ENCODE measurements at places on chromosomes 11 and 22. TPM values are rescaled to one million over a fixed set of nuclear protein-coding genes. Genes with fewer than 3 reads are reported as not detected.
A peak's percentile ranks its signal among the peaks of the same experiment; 100 is the strongest.

UQCC3 gene
- 2.9 TPM for total RNA-seq

DNA sequence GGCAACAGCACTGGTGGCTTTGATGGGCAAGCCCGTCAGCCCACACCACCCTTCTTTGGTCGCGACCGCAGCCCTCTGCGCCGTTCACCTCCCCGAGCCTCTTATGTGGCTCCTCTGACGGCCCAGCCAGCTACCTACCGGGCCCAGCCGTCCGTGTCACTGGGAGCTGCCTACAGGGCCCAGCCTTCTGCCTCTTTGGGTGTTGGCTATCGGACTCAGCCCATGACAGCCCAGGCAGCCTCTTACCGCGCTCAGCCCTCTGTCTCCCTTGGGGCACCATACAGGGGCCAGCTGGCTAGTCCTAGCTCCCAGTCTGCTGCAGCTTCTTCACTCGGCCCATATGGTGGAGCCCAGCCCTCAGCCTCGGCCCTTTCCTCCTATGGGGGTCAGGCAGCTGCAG, 8.0 kb downstream of the RBM14 start:
- no peak for DNase-seq
- peaks cover 38% of the 10 kb centered on the region for H3K36me3 ChIP-seq
- no peaks in the 10 kb centered on the region for H3K27me3 ChIP-seq
- peaks cover 20% of the 10 kb centered on the region for H3K4me1 ChIP-seq
- H3K4me3 ChIP-seq = no peak overlapping the region

- H3K27ac ChIP-seq = no peak overlapping the region
- no peak overlapping the region for H3K4me3 ChIP-seq
- DNase-seq = no peak
- no peaks in the 10 kb centered on the region for H3K27me3 ChIP-seq
These were observed 452.1 kb downstream of the NTM start for GRCh38 chr11:131822506-131822905.

- no peaks in the 10 kb centered on the region for H3K36me3 ChIP-seq
- H3K4me1 ChIP-seq = peaks cover 8% of the 10 kb centered on the region
- no peaks in the 10 kb centered on the region for H3K27me3 ChIP-seq
- H3K4me3 ChIP-seq = peak overlapping the region; percentile 97
- DNase-seq = no peak
- H3K27ac ChIP-seq = peak overlapping the region; percentile 97
These were observed 496 bp upstream of the TRAF6 start for GRCh38 chr11:36510594-36510942.

DNA sequence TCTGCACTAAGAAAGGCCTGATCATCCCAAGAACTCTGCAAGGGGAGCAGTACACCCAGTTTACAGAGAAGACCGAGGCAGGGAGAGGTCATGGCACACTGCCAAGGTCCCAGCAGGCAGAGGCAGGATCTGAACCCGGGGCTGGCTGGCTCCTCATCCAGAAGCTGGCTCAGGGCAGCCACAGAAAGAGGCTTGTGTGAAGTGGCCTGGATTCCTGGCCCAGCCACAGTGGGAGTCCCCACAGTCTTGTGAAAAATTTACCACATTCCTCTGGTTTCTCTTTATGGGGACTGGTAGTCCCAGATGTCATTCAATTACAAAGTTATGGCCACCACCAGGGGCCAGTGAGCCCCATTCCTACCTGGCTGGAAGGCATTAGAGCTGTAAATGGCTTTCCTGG, 440.5 kb downstream of the MIAT start:
- DNase-seq = no peak
- no peak overlapping the region for H3K27ac ChIP-seq
- H3K36me3 ChIP-seq = no peaks in the 10 kb centered on the region
- H3K27me3 ChIP-seq = peaks cover 13% of the 10 kb centered on the region

GRCh38 chr22:44595841-44596341, 97.9 kb upstream of the RTL6 start:
- DNase-seq = no peak
- H3K4me1 ChIP-seq = no peaks in the 10 kb centered on the region
- no peaks in the 10 kb centered on the region for H3K27me3 ChIP-seq
- H3K4me3 ChIP-seq = no peak overlapping the region

GRCh38 chr11:64745521-64746328, 1.8 kb upstream of the RASGRP2 start:
- no peaks in the 10 kb centered on the region for H3K27me3 ChIP-seq
- no peaks in the 10 kb centered on the region for H3K36me3 ChIP-seq
- H3K4me3 ChIP-seq = peak overlapping the region; percentile 64
- peaks cover 30% of the 10 kb centered on the region for H3K4me1 ChIP-seq

HEPHL1 gene
- total RNA-seq = not detected

DNA sequence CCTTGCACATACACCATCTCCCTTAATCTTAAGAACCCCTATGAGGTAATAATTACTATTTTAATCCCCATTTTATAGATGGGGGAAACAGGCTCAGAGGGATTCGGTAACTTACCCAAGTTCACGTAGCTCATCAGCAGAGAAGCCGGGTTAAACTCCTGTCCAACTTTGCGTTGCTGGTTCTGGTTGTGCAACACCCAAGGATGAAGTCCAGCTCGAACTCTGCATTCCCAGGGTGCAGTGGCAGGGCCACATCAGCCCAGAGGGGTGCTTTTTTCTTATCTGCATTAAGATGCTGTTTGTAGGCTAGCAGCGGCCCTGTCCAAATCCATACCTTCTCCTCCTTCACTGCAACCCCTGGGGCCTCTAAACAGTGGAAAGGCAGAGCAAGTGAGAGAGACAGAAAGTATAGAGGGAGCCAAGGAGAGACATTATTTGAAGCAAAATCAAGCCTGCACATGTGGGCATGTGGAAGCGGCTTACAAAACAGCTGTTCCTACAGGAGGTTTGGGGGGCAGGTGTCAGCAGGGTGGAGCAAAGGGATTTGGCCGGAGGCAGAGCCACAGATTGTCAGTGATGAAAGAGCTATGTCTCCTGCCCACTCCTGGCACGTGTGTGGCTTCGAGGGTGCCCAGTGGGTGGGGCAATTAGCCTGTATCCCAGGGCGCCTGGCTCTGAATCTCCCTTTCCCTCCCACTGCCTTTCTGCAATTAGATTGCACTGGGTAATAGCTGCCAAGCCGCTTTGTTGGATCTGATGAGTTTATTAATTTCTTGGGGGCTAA, 129.5 kb upstream of the TBCEL start:
- no peaks in the 10 kb centered on the region for H3K36me3 ChIP-seq
- H3K27ac ChIP-seq = no peak overlapping the region
- no peaks in the 10 kb centered on the region for H3K4me1 ChIP-seq
- no peak overlapping the region for H3K4me3 ChIP-seq
- no peak for DNase-seq

- no peak for DNase-seq
- H3K27me3 ChIP-seq = no peaks in the 10 kb centered on the region
- H3K27ac ChIP-seq = no peak overlapping the region
These were observed 3.6 kb downstream of the SYNGR1 start for GRCh38 chr22:39353346-39353745.

DNA sequence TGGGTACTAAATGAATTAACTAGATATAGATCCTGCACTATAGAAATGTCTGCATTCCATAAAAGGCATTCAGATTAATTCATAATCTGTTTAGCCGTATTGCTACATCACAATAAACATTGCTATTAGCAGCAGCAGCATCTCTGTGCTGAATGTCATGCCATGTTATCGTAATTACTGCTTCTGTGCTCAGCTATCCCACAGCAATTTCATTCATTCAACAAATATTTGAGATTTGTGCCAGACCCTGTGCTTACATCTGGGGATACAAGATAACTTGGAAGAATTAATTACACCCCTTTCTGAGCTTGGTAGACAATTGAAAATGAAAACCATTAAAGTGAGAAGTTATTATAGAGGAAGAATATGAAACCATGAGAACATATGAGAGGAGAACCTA, 185.8 kb upstream of the C11orf87 start:
- no peak overlapping the region for H3K27ac ChIP-seq
- H3K36me3 ChIP-seq = no peaks in the 10 kb centered on the region
- H3K4me3 ChIP-seq = no peak overlapping the region
- H3K4me1 ChIP-seq = no peaks in the 10 kb centered on the region

DLG2 gene
- total RNA-seq = 0.37 TPM

- no peak for DNase-seq
- no peaks in the 10 kb centered on the region for H3K27me3 ChIP-seq
- H3K36me3 ChIP-seq = no peaks in the 10 kb centered on the region
- H3K27ac ChIP-seq = peak overlapping the region; percentile 91
- H3K4me1 ChIP-seq = peaks cover 79% of the 10 kb centered on the region
- H3K4me3 ChIP-seq = peak overlapping the region; percentile 85
These were observed 3.6 kb downstream of the BCL9L start for GRCh38 chr11:118921929-118922744.

NAV2 gene
- total RNA-seq = 20.5 TPM

- no peak overlapping the region for H3K27ac ChIP-seq
- H3K36me3 ChIP-seq = no peaks in the 10 kb centered on the region
- no peaks in the 10 kb centered on the region for H3K27me3 ChIP-seq
- DNase-seq = no peak
- H3K4me1 ChIP-seq = peaks cover under 1% of the 10 kb centered on the region
- H3K4me3 ChIP-seq = no peak overlapping the region
These were observed 10.1 kb downstream of the FAM83F start for GRCh38 chr22:40004836-40005235.

DNA sequence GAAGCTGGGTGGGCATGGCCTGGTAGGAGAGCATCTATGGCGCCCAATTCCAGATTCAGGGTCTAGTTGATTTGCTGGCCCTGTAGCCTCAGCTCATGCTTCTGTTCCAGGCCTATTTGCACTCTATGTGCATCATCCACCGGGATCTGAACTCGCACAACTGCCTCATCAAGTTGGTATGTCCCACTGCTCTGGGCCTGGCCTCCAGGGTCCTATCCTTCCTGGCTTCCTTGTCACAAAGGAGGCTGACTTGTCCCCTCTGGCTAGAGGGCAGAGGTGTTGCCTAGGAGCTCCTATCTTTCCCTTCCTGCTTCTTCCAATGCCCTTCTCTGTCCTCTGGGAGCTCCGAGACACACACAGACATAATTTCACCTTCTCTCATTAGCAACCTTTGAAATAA, 21.3 kb downstream of the PIK3IP1 start:
- H3K27me3 ChIP-seq = no peaks in the 10 kb centered on the region
- no peak overlapping the region for H3K27ac ChIP-seq
- H3K4me1 ChIP-seq = no peaks in the 10 kb centered on the region
- H3K36me3 ChIP-seq = peaks cover 10% of the 10 kb centered on the region

CCDC88B gene
- total RNA-seq = 4.9 TPM

DDI1 gene
- not detected for total RNA-seq

- no peak for DNase-seq
- no peaks in the 10 kb centered on the region for H3K4me1 ChIP-seq
- no peaks in the 10 kb centered on the region for H3K36me3 ChIP-seq
- no peak overlapping the region for H3K27ac ChIP-seq
- H3K4me3 ChIP-seq = no peak overlapping the region
These were observed 74.0 kb upstream of the FAM181B start for GRCh38 chr11:82807646-82808045.

- no peak overlapping the region for H3K4me3 ChIP-seq
- peak; percentile 9 for DNase-seq
- H3K27me3 ChIP-seq = peaks cover 5% of the 10 kb centered on the region
- no peak overlapping the region for H3K27ac ChIP-seq
- H3K36me3 ChIP-seq = no peaks in the 10 kb centered on the region
These were observed 867.6 kb downstream of the TBC1D22A start for GRCh38 chr22:47629791-47630655.

SMTNL1 gene
- not detected for total RNA-seq

DNA sequence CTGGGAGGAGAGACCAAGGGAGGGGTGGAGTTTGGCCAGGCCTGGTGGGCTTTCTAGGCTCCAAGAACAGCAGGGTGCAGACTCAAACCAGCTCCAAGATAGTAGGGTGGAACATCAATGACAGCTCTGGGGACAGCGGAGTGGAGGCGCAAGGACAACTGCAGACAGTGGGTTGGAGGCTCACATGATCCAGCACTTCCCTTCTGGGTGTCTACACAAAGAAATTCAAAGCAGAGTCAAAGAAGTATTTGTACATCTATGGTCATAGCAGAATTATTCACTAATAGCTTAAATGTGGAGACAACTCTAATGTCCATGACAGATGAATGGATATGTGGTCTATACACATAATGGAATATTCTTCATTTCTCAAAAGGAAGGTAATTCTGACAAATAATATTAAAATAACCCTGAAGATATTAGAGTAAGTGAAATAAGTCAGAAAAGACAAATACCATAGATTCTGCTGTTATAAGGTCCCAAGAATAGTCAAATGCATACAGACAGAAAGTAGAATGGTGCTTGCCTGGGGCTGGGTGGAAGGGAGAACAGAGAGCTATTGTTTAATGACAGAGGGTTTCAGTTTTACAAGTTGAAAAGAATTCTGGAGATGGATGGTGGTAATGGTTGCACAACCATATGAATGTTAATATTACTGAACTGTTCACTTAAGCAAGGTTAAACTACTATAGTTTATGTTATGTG, 5.5 kb upstream of the GAB4 start:
- H3K4me3 ChIP-seq = no peak overlapping the region
- DNase-seq = no peak
- H3K27me3 ChIP-seq = peaks cover 3% of the 10 kb centered on the region
- H3K36me3 ChIP-seq = no peaks in the 10 kb centered on the region
- no peak overlapping the region for H3K27ac ChIP-seq
- H3K4me1 ChIP-seq = no peaks in the 10 kb centered on the region

APOA4 gene
- 0.89 TPM for total RNA-seq

GRCh38 chr11:126755526-126755925, 245.0 kb downstream of the KIRREL3 start:
- no peak overlapping the region for H3K4me3 ChIP-seq
- H3K27ac ChIP-seq = no peak overlapping the region
- no peaks in the 10 kb centered on the region for H3K4me1 ChIP-seq
- no peaks in the 10 kb centered on the region for H3K27me3 ChIP-seq
- DNase-seq = no peak

DNA sequence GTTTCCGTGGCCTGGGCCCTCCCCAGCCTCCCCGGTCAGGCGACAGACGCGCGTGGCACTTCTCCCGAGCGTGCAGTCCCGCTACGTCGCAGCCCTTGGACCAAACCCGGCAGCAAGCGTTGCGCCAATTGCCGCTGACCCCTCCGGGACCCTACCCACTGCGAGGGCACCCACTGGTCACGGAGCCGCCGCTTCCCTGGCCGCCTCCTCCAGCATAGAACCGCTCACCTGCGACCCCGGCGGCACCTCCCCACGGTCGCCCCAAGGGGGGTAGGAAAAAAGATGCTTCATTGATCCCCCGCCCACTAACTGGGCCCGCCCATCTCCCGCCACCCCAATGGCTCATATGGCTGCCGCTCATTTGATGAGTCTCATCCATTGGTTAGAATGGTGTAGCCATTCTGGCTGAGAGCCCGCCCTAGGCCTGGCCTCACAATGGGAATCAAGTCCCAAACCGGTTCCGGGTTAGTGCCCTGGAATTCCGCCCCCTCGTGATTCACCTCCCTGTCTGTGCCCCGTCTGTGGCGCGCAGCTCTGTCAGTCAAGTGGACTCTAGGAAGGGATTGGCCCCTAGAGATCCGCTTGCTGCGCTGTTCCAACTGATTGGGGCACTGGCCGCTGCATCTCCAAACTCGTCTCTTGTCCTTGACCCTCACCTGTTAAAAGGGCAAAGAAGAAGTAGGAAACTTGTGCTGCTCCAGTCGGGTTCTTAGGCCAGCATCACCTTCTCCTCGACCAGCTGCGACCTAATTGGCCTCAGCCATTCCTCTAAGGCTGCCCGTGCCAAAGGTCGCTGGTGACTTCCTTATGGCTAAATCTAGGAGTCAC, at the start of gene MSANTD4:
Gene MSANTD4 (minus strand): TSS at position 274 of the 828 bp plus-strand sequence. CDS start 11,323 bp downstream, outside the sequence.
- peaks cover 10% of the 10 kb centered on the region for H3K4me1 ChIP-seq
- H3K4me3 ChIP-seq = peak within 1 kb of the TSS; percentile 96
- peak; percentile 97 for DNase-seq
- no peaks in the 10 kb centered on the region for H3K27me3 ChIP-seq
- H3K36me3 ChIP-seq = no peaks in the 10 kb centered on the region
- no peak within 1 kb of the TSS for H3K27ac ChIP-seq

GRCh38 chr11:18650859-18651557, 16.9 kb upstream of the SPTY2D1 start:
- no peak overlapping the region for H3K4me3 ChIP-seq
- peak; percentile 40 for DNase-seq
- H3K27ac ChIP-seq = no peak overlapping the region
- no peaks in the 10 kb centered on the region for H3K36me3 ChIP-seq
- no peaks in the 10 kb centered on the region for H3K4me1 ChIP-seq

All from liver (tissue), 10 donors.